ENCODE measurements at places on chromosomes 3 and 15.

DNA sequence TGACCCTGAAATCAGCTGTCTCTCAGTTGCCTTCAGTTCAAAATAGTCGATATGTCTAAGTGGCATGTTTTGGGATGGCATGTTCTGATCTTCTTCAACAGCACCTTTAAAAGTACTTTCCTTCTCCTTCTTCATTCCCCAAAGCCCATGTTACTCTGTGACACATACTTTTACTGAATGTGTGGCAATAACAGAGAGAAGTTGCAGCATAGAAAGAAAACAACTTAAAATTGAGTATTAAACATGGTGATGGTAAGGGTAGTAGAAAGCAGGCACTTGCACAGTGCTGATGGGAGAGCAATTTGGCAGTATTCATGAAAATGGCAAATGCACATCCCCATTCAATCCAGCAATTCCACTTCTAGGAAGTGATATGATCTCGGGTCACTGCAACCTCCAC is 12.3 kb upstream of the ULK4 start:
- no peaks in the 10 kb centered on the region for H3K4me1 ChIP-seq
- no peak overlapping the region for H3K27ac ChIP-seq
- no peaks in the 10 kb centered on the region for H3K36me3 ChIP-seq
- no peaks in the 10 kb centered on the region for H3K27me3 ChIP-seq
- DNase-seq = no peak
- no peak overlapping the region for H3K4me3 ChIP-seq

GRCh38 chr3:169769287-169770181 is at the start of gene ACTRT3:
Gene ACTRT3 (minus strand): TSS chr3:169769561. CDS start chr3:169769520, 41 bp downstream.
- H3K4me3 ChIP-seq = peak within 1 kb of the TSS; percentile 84
- peak within 1 kb of the TSS; percentile 81 for H3K27ac ChIP-seq
- peaks cover 33% of the 10 kb centered on the region for H3K36me3 ChIP-seq
- H3K27me3 ChIP-seq = no peaks in the 10 kb centered on the region

DNA sequence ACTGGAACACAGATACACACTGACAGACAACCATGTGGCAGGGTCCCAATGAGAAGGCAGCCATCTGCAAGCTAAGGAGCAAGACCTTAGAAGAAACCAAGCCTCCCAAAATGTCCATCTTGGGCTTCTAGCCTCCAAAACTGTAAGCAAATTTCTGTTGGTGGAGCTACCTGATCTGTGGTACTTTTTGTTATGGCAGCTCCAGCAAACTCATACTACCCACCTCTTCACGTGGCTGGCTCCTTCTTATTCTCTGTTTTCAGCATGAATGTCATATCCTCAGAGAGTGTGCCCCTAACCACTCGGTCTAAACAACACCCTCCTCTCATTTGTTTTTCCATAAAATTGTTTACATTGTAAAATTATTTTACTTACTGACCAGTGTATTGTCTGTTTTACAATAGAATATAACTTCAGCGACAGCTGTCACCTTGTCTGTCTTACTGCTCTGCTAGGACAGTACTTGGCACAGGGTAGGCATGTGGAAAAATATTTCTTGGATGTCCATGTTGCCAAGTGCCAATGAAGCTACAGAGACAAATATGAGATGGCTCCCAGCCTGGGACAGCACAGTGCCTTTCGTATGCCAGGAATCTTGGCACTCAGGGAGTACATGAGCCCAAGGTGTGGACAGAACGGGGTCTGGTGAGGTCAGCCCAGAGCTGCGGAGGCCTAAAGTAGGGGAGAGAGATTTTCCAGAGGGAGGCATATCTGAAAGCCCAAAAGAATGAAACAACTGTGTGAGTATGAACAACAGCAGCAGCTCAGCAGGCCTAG is 17.4 kb upstream of the SLC25A36 start:
- H3K4me1 ChIP-seq = no peaks in the 10 kb centered on the region
- no peak for DNase-seq
- peaks cover 22% of the 10 kb centered on the region for H3K27me3 ChIP-seq
- H3K4me3 ChIP-seq = no peak overlapping the region

DNA sequence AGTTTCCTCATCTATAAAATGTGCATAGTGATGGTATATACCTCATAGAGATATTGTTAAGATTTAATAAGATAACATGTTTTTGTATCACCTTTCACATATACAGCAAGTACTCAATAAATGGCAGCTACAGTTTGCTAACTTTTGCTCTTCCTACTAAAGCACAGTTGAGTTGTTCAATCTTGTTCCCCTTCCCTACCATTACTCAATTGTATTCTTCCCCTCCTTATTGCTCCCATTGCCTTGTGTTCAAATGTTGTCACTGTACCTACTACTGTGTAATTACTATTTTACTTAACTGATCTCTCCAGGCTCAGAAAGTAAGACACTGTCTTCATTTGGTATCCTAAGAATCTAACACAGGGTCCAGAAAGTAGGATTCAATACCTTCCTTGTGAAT is 5.5 kb downstream of the CD47 start:
- H3K4me1 ChIP-seq = no peaks in the 10 kb centered on the region
- peaks cover 32% of the 10 kb centered on the region for H3K36me3 ChIP-seq
- no peak overlapping the region for H3K4me3 ChIP-seq
- no peak overlapping the region for H3K27ac ChIP-seq
- no peak for DNase-seq
- no peaks in the 10 kb centered on the region for H3K27me3 ChIP-seq

All from activated T-cell treated with anti-CD3 and anti-CD28 coated beads, Interleukin-2, amount 50 U/mL, for 24 hours (primary cell).